ENCODE measurements at places on chromosomes 3 and 15. TPM values are rescaled to one million over a fixed set of nuclear protein-coding genes. Genes with fewer than 3 reads are reported as not detected.

The GCSAM gene
- total RNA-seq, result not detected

The FHIT gene
- total RNA-seq, result 174 TPM

The SERPINI2 gene
- total RNA-seq, result 3.7 TPM

The FBXL2 gene
- total RNA-seq, result 82.8 TPM

The ARPP21 gene
- 310 TPM for total RNA-seq

The PLSCR5 gene
- total RNA-seq, result 3.0 TPM

The SLC12A8 gene
- 5.8 TPM for total RNA-seq

The CGNL1 gene
- 11.3 TPM for total RNA-seq

The HES1 gene
- total RNA-seq, result 23.1 TPM

All from diencephalon (tissue), 1 donor.